T-cell (primary cell): ENCODE measurements at places on chromosomes 12 and 14.

- DNase-seq = no peak
Observed at GRCh38 chr12:127823801-127824200, 443.2 kb upstream of the TMEM132C start.

GRCh38 chr12:119613319-119613936 is 19.9 kb downstream of the TMEM233 start:
- DNase-seq = no peak

DNA sequence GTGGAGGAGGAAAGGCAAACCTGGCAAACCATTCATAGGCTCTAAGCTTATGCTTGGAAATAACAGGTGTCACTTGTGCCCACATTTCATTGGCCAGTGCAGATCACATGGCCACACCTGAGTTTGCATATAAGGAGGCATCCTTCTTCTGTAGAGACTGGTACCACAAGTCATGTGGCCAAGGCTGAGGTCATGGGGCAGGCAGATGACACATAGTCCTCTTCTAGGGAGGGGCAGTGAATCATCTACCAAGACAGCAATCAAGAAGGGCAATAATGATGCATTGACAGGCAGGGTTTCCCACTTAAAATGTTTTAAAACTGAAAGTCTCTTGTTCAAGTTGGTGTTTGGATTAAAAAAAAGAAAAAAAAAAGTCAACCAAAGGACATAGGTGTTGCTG is 77.3 kb downstream of the DAAM1 start:
- DNase-seq = no peak

- no peak for DNase-seq
Observed at GRCh38 chr14:96811985-96812667, 14.9 kb downstream of the VRK1 start.

DNA sequence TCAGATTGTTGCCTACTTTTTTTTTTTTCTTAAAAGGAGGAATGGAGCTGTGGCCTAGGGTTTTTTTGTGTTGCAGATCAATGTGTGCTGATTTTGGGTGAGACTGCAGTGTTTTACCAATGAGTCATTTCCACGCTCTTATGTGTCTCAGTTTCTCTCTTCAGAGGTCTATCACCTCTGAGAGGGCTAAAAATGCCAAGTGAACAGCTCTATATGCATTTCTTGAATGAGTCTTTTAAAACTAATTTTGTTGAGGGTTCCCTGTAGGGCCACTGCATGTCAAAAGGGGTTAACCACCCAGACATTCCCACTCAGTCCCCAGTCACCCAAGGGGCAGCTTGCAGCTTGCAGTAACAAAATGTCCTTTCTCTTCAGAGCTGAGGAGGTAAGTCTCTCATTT is 24.3 kb upstream of the GLIPR1L2 start:
- DNase-seq = no peak

- DNase-seq = no peak
Observed at GRCh38 chr14:96297000-96297399, 41.0 kb downstream of the BDKRB1 start.

DNA sequence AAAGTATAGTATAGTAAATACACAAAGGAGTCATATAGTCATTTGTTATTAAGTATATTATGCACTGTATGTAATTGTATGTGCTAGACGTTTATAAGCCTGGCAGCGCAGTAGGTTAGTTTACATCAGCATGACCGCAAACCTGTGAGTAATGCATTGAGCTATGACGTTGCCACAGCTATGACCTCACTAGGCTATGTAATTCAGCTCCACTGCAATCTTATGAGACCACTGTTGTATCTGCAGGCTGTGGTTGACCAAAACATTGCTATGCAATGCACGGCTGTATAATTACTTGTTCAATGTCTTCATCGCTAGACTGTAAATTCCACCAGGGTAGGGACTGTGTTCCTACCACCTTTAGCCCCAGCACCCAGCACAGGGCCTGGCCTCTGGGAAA is 53.2 kb upstream of the VASH1 start:
- DNase-seq = no peak

GRCh38 chr12:101695706-101696105 is 1.7 kb upstream of the CHPT1 start:
- DNase-seq = no peak

- no peak for DNase-seq
Observed at GRCh38 chr12:52252728-52253343, 19.8 kb downstream of the KRT7 start.

DNA sequence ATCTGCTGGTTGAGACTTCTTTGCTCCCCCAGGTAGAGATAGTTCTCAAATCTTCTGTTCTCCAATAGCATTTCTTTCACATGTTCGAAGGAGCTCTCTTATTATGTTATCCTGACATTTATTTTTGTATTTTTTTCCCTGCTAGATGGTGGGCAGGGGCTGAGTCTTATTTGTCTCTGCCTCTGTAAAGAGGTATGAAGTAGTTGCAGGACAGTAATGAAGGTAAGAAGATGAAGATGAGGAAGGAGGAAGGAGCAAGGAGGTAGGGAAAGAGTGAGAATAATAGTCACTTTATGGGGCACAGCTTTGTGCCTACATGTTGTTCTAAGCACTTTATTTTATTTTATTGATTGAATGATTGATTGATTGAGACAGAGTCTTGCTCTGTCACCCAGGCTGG is 5.0 kb upstream of the CIROP start:
- DNase-seq = no peak

DNA sequence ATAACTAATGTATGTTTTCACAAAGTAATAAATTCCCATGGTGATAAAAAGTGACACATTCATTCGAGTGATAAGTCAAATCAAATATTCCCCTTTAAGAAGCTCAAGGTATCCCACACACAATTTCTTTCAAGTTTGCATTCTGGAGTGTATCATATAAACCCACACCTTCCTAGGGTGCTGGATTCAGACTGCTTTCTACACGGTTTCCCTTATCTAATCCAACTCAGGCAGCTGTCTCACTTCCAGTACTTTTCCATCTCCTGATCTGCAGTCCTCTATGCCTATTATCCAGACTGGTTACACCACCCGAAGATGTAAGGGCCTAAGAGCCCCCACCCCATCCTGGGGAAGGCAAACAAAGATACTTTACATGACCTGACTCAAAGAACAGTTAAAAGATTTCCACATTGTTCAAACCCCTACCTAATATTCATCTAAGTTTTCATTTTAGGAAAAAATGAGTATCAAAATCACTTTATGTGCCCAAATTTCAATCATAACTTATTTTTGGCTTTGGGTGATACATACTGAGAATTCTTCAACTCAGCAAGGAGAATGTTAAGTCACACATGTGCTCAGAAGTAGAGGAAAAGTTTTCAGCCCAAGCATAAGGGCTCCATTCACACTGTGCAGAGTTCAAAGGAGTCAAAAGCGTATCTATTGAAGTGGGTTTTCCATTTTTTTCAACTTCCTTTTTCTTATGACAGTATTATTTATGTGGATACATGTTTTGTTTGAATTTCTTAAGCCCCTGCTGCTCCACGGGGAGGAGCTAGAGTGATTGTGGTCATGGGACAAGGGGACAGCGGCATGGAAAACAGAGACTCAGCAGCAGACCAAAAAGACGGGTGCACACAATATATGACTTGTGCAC is 41.8 kb downstream of the CORO1C start:
- peak; percentile 56 for DNase-seq

GRCh38 chr12:14514154-14514842 is 53.4 kb downstream of the PLBD1 start:
- no peak for DNase-seq

GRCh38 chr12:4133636-4134447 is 139.7 kb upstream of the CCND2 start:
- no peak for DNase-seq

DNA sequence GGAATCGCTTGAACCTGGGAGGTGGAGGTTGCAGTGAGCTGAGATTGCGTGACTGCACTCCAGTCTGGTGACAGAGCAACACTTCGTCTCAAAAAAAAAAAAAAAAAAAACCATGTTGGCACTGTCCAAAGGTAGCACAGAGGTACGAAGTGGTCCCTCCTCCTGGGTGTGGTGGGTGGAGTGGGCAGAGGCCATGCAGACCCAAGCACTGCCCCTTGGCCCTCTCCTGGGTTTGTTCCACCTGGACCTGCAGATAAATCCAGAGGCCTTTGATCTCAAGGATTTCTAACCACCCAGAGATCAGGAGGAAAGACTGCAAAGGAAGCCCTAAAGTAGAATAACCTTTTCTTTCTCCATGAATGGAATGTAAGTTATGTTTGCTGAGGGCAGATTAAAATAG is 8.7 kb upstream of the GALNT6 start:
- no peak for DNase-seq

- DNase-seq = no peak
Observed at GRCh38 chr14:59176765-59177164, 11.7 kb upstream of the DAAM1 start.

DNA sequence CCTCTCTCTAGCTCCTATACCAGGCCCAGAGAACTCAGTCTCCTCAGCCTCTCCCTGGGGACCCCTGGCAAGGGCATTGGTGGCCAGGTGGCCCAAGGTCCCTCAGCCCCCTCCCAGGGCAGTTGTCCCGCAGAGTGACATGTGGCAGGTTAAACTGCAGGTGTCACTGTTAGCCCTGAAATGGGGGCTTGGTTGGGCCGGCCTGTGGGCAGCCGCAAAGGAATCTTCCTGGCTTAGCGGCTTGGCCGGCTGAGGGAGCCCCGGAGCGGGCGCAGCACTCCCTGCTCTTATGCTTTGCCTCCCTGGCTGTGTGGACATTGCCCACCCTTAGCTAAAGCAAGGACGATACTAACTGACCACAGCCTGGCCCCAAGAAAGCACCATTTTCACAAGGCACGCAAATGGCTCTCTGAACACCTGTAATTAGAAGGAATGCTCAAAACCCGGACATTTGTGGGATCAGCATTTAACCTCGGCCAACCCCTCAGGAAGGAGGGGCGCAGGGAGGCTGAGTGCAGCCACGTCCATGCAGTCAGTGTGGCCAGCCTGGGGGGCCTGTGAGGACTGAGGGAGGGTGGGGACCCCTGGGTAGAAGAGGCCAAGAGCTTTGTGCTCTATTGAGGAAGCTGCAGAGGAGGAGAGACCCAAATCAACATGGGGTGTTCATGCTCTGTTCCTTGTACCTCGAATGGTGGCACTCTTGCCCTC is 82.2 kb downstream of the PAPOLA start:
- no peak for DNase-seq

GRCh38 chr12:131116468-131117117 is 162.9 kb downstream of the ADGRD1 start:
- no peak for DNase-seq

GRCh38 chr12:650983-651382 is 12.3 kb downstream of the NINJ2 start:
- DNase-seq = no peak

DNA sequence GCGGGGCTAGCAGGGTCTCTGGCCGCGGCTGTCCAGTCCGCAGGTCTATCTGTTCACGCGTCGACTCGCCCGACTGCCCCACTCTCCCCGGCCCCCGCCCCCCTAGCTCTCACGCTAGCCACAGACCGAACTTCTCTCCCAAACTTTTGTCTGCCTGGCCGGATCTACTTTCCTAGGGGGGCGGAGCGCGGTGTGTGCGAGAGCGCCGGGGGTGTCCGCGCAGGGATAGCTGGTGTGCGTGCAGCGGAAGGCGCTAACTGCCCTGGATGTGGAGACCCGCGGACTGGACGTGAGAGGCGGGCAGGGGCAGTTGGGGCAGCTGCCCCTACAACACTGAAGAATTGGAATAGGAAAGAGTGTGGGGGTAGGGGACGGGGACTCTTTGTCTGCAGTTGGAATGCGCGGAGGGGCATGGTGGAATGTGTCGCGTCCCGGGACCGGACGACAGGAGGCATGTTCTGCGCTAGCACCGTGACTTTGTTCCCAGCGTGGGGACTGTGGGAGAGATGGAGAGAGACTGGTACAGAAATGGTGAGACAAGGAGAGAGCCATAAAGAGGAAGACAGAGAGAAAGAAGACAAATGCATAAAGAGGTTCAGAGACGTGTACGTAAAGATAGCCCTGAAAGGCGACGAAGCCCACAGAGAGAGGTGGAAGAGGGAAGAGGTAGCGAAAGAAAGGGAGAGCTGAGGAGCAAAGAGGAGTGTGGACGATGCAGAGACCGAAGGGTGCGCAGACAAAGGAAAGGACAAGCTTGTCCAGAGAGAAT is at the start of gene AJUBA:
Gene AJUBA, minus strand, starts transcription at position 75 of the 769 bp plus-strand sequence. CDS start 285 bp downstream, outside the sequence.
- peak; percentile 80 for DNase-seq

DNA sequence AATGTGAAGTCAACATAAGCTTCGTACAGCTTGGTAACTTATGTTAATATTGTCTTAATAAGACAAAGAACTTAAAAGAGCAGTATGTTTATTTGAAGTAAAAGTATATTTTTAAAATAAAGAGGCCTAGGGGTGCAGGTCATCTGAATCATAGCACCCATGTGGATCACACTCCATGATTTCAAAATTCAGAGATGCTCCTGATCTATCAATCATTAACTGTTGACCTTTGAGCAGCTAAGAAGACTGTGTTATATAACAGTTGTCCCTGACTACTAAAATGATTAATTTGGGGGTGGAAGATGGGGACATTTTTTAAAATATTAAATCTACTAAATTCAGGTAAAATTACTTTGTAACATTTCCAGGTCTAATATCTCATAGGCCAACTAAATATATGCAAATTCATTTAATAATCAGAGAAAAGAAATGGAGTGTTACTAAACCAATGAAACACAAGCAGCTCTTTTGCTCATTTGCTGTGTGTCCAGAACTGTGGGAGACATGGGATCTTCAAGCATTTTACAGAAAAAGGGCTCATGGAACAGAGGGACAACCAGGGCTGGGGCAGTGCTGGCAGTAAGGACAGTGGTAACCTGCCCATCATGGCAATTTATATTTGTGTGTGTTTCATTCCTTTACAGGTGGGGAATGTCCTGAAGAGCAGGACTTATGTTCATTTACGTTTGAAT is 120.7 kb upstream of the PCED1B start:
- DNase-seq = no peak

- DNase-seq = no peak
Observed at GRCh38 chr12:12612358-12612757, 682 bp downstream of the CREBL2 start.

DNA sequence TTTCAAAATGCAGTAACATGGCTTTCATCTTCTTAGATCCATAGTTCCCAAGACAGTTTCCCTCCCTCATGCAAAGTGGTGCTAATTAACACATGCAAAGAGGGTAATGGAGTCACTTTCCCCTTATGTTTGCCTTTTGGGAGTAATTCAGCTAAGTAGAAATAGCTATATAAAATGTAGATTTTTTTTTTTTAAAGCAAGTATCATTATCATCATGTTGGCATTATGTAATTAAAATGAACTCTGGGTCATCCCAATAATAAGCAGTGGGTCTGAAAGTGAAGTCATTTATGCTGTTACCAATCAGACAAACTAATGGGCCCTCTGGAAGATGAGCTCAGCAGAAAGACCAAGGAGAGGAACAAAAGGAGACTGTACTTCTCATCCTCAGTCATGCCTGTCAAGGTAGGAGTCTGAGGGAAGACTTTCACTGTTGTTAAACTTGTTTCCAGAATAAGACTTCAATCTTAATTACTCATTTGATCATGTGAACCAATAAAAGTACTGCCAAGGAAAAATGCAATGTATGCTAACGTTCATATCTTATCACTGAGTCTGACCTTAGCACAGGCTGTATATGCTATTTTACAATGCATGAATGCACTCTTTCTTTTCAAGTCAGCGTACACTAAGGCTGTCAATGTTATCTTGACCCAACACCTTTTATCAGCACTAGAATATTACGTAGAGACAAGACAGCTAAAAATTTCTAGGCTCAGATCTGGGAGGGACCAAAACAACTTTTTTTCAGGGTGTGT is 26.8 kb downstream of the AREL1 start:
- no peak for DNase-seq
